ENCODE measurements at places on chromosomes 13 and 19.

GRCh38 chr13:48804821-48805601, 151.3 kb downstream of the CYSLTR2 start:
- peak; percentile 31 for DNase-seq

DNA sequence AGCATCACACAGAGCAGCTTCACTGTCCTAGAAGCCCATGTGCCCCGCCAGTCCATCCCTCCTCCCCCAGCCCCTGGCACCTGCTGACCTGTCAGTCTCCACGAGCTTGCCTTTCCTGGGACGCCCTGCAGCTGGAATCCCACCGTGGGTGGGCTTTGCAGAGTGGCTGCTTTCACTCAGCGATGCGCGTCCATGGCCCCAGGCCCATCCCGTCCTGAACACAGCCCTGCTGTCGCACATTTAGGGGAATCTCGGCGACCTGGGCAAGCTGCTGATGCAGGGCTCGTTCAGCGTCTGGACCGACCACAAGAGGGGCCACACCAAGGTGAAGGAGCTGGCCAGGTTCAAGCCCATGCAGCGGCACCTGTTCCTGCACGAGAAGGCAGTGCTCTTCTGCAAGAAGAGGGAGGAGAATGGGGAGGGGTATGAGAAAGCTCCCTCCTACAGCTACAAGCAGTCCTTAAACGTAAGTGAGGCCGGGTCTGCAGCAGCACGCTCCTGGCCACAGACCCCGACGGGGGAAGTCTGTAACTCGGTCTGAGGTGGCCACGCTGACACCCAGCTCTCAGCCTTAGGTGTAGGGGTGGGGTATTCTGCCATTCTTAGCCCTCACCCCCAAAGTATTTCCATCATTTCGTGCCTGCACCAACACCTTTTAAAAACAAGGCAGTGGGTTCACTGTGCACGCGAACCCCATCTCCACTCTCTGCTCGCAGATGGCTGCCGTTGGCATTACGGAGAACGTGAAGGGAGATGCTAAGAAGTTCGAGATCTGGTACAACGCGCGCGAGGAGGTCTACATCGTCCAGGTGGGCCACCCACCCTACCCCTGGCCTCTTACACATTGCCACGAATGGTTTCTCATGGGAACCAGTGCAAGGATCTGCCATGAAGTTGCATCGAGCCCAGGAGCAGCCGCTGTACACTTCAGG, 18.3 kb upstream of the F7 start:
- DNase-seq = no peak

- no peak for DNase-seq
These were observed 4.2 kb upstream of the ADPRHL1 start for GRCh38 chr13:113457510-113457909.

GRCh38 chr13:47999973-48000372, 1.1 kb downstream of the SUCLA2 start:
- no peak for DNase-seq

DNA sequence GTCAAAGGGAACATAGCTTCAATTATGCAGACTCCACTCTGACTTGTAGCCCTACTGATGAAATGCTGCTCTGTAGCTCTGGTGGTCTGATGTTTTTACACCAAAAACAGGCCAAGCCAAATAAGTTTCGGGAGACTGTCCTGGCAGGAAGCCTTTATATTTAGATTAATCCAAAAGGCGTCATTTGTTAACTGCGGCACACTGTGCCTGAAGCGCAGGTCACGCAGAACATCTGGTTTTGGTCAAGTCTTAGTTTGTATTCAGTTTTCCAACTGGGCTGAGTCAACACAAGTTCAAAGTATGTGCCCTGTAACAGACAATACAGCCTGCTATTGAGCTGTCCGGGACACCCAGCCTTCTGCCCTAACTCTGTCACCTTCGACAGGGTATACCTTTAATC, 154.6 kb upstream of the IPO5 start:
- no peak for DNase-seq

- no peak for DNase-seq
These were observed 130.6 kb downstream of the KLF5 start for GRCh38 chr13:73189362-73189761.

Measured in COLO829 (cell line).